ENCODE measurements at places on chromosomes 1 and 21.

DNA sequence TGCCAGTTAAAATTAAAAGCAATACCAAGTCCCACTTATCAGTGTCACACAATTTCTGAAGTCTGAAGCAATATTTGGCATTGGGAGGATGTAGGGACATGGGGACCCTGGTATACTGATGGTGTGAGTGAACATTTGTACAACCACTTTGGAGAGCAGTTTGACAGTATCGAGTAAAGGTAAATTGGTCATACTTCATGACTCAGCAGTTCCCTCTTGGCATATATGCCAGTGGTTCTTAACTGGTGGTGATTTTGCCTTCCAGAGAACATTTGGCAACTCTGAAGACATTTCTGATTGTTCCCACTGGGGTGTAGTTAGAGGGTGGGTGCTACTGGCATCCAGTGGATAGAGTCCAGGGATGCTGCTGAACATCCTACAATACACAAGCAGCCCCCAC is 19.7 kb downstream of the FMOD start:
- no peak for DNase-seq

GRCh38 chr21:31193761-31194160 is 150.3 kb downstream of the TIAM1 start:
- DNase-seq, result no peak

- DNase-seq, result no peak
Observed at GRCh38 chr1:36396359-36396758, 1.3 kb downstream of the LSM10 start.

DNA sequence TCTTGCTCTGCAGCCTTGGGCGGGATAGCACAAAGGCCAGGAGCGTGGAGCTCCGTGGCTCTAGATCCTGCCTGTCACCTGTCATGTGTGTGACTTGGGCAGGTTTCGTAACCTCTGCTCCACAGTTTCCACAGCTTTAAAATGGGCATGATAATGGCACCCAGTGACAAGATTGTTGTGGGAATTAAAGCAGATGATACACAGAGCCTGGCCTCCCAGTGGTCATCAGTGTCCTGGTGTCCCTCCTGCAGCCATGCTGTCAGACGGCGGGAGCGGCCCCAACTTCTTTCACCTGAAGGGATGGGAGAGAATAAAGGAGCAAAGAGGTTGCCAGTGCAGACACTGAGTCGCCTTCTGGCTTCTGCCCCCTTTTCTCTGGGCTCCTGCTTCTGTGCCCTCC is 61.5 kb downstream of the SLC37A1 start:
- no peak for DNase-seq

- no peak for DNase-seq
Observed at GRCh38 chr1:94602802-94603625, 61.5 kb upstream of the F3 start.

Data from AG10803 (cell line).